ENCODE measurements at places on chromosomes 5 and 9. TPM values are rescaled to one million over a fixed set of nuclear protein-coding genes. Genes with fewer than 3 reads are reported as not detected.
A peak's percentile ranks its signal among the peaks of the same experiment; 100 is the strongest.

Gene ECSCR
- 25.4 TPM for total RNA-seq

Gene PCDHB6
- total RNA-seq = 1.0 TPM

Gene ARHGEF28
- 10.5 TPM for total RNA-seq

Gene ORM2
- 29.9 TPM for total RNA-seq

Gene FCN2
- total RNA-seq = not detected

Gene NR4A3
- 6.2 TPM for total RNA-seq

Gene LCN9
- total RNA-seq = not detected

Gene ADAMTSL1
- total RNA-seq = 3.1 TPM

- H3K4me1 ChIP-seq = no peaks in the 10 kb centered on the region
- no peaks in the 10 kb centered on the region for H3K27me3 ChIP-seq
- H3K4me3 ChIP-seq = no peak overlapping the region
- DNase-seq = no peak
- no peak overlapping the region for H3K27ac ChIP-seq
- H3K36me3 ChIP-seq = no peaks in the 10 kb centered on the region
Measured at GRCh38 chr5:14793851-14794250, 77.7 kb downstream of the ANKH start.

DNA sequence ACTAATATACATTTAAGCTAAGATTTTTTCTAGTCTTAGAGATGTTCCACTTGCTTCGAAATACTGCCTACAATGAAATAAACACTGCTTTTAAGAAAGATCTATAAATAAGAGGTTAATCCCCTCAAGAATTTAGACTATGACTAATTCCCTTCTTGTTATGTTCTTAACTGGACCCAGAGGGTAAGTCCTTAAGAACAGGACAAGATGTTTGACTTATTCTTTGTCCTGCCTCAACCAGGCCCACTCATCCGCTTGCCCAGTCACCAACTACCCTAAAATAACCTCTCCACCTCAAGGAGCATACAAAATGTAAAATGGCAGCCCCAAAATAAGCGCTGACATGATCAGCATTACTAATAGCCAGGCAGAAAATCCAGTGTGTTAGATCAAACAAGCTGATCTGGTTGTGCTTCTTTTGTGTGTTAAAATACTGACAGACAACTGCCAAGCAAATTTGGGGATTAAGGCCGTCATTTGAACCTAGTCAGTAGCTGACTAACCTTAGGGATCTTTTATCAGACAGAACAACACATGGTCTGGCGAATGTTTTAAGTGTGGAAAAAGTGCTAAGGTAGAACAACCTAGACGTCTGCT, 93.7 kb upstream of the SMC5 start:
- no peak overlapping the region for H3K27ac ChIP-seq
- no peak for DNase-seq
- H3K27me3 ChIP-seq = no peaks in the 10 kb centered on the region

DNA sequence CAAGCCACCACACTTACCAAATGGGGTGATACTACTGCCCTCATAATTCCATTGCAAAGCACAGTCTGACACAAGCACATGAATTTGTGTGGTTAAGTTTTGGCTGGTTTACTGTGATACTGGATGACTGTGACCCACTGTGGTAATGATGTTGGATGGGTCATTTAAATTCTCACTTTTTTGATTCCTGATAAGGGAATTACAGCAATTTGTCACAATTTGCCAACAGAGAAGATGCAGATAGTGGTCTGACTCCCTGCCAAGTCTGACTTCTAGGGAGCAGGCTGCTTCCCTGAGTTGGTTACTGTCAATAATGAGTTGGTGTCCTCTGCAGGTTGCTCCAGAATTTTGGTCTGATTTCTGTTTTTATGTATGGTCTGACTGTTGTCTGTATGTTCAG, 731.9 kb downstream of the MTRR start:
- H3K4me1 ChIP-seq = no peaks in the 10 kb centered on the region
- H3K27ac ChIP-seq = no peak overlapping the region
- no peaks in the 10 kb centered on the region for H3K36me3 ChIP-seq
- H3K27me3 ChIP-seq = no peaks in the 10 kb centered on the region
- DNase-seq = no peak

DNA sequence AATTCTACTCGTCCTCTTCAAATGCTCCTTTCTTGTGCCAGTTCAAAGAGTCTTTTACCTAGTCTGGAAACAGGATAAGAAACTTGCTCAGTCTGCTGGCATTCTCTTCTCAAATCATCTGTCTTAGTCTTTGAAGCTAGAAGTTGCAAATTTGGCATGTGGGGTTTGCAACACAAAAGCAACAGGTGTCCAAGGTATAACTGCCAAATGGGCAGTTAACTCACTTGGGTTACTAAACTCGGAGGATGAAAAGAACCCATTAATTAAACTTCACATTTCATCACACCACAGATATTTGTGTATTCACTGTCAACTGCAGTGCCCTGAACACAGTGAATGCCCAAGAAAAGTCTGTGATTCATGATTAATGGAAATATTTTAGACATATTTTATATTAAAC, 108.0 kb upstream of the TARS1 start:
- no peak for DNase-seq
- H3K27ac ChIP-seq = no peak overlapping the region
- H3K36me3 ChIP-seq = no peaks in the 10 kb centered on the region

DNA sequence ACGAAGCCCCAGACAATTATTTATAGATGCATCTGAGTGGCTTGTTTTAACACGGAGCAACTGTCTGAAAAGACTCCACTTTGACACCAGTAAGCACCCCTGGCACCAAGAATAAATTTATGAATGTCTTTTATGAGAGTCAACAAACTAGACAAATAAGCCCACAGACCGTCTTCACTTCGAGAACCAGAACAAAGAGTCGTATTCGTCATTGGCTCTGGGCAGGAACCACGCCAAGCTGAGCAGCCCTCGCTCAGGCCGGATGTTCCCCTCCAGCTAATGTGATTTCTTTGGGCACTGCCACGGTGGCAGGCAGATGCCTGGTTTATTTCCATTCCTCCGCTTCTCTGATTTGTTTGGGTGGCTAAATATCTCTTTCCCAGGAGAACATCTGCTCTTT, 91.9 kb upstream of the STC2 start:
- no peak for DNase-seq
- H3K36me3 ChIP-seq = no peaks in the 10 kb centered on the region
- no peak overlapping the region for H3K27ac ChIP-seq
- H3K4me3 ChIP-seq = no peak overlapping the region

- no peaks in the 10 kb centered on the region for H3K36me3 ChIP-seq
- H3K4me3 ChIP-seq = peak within 1 kb of the TSS; percentile 14
- DNase-seq = peak; percentile 67
Measured at GRCh38 chr5:62578540-62578939, at the start of gene LRRC70. Gene LRRC70 (plus strand): TSS chr5:62578819. CDS start chr5:62579439, 620 bp downstream.

DNA sequence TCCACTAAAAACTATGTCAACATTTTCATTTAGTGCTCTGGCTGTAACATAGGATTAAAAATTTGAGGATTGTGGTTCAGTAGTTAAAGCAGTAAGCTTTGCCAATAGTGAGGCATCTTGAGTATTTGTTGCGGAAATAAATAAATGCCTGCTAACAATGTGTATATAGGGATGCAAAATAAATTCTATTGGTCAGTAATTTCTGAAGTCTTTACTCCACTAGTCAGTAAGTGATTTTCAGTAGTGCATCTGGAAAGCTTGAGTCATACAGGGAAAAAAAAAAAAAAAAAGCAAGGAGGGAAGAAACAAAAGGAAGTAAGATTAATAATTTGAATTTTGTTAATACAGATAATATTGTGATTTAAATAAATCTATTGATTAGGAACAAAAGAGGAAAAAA, 21.0 kb downstream of the NIPBL start:
- no peak for DNase-seq
- H3K27me3 ChIP-seq = no peaks in the 10 kb centered on the region
- no peaks in the 10 kb centered on the region for H3K4me1 ChIP-seq
- H3K4me3 ChIP-seq = no peak overlapping the region
- no peaks in the 10 kb centered on the region for H3K36me3 ChIP-seq

- no peak overlapping the region for H3K27ac ChIP-seq
- no peak for DNase-seq
- no peaks in the 10 kb centered on the region for H3K27me3 ChIP-seq
- H3K4me1 ChIP-seq = no peaks in the 10 kb centered on the region
Measured at GRCh38 chr5:91070761-91071550, 312.2 kb downstream of the ARRDC3 start.

DNA sequence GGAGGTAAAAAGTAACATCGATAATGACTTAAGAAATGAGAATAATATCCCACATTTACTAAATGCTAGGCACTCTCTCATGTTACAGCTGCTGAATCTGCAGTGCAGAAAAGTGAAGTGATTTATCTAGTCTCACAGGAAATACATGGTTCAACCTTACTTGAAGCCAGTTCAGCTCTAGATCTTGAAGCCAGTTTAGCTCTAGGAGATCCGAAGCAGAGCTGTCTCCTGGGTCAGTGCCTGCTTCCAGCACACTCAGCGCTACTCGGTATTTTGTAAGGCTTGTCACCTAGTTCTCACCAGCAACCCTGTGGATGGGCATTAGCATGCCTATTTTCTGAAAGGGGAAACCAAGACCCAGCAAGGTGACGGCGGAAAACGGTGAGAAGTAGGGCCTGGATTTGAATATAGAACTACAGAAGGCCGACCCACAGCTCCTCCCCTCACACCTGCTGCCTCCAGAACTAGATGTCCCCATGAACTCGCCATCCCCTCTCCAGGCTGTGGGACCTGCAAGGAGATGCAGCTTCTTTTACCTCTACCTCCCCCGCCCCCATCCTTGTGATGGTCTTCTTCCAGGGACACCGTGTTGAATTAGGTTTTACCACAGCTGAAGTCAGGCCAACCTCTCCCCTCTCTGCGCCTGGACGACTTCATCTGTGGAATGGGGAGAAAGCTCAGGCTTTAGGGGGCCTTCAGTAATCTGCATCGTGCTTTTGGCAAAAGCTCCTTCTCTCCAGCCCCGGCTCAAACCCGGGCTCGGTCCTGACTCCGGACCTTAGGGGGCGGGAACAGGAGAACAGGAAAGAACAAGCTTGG, 4.4 kb upstream of the MSX2 start:
- peaks cover 11% of the 10 kb centered on the region for H3K4me1 ChIP-seq
- no peaks in the 10 kb centered on the region for H3K36me3 ChIP-seq
- no peak overlapping the region for H3K4me3 ChIP-seq

DNA sequence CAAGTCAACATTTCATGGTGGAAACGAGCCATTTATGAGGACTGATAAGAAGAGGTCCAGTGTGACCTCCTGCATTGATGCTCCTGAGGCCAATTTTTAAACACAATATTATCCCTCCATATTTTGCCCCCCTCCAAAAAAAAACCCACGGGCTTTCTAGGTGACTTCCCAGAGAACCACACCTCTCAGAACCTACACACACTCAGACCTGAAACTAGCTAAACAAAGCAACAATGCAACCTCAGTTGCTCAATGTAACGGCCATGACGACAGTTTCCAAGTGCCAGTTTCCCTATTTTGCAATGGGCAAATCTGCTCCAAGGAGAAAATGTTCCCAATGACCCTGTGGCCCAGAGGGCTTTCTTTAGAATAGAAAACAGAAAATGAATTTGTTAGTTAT, 3.5 kb downstream of the NRG2 start:
- peaks cover 6% of the 10 kb centered on the region for H3K27me3 ChIP-seq
- no peak overlapping the region for H3K27ac ChIP-seq
- no peak overlapping the region for H3K4me3 ChIP-seq
- H3K36me3 ChIP-seq = no peaks in the 10 kb centered on the region
- peaks cover 41% of the 10 kb centered on the region for H3K4me1 ChIP-seq

GRCh38 chr5:139740138-139740991, 55.2 kb upstream of the PSD2 start:
- no peak for DNase-seq
- no peak overlapping the region for H3K4me3 ChIP-seq
- no peaks in the 10 kb centered on the region for H3K36me3 ChIP-seq
- no peaks in the 10 kb centered on the region for H3K4me1 ChIP-seq
- H3K27ac ChIP-seq = no peak overlapping the region

GRCh38 chr9:77977210-77977611, 54.4 kb downstream of the GNAQ start:
- H3K4me3 ChIP-seq = no peak overlapping the region
- peaks cover 4% of the 10 kb centered on the region for H3K36me3 ChIP-seq
- peak; percentile 51 for DNase-seq
- H3K27me3 ChIP-seq = no peaks in the 10 kb centered on the region

DNA sequence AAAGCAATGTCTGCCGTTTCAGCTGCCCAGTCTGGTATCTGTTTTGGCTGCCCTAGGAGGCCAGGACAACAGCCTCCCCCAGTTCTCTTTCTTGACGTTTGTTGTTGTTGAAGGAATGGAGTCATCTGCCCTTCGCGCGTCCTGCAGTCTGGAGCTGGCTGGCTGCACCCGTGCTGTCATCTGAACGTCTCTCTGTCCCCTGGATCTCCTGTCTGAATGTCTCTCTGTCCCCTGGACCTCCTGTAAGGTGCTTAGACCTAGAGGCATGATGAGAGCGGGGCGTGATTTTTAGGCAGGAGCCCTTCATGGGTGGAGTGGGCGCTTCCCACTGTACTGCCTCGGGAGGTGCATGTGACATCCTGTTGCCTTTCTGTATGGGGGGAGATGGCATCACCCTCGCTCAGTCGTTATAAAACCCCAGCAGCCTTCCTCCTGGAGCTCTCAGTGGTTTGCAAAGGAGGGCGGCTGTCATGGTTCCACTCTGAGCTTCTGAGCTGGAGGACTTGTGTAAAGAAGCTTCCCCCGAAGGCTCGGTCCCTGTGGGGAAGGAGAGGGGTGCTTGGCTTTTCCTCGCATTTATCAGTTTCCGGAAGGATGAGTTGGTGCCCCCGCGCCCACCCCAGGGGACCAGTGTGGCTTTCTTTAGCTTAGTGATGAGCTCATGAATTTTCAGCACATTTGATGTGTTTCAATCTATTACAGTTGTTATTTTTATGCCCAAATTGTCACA, 49.8 kb upstream of the OLFM1 start:
- no peaks in the 10 kb centered on the region for H3K27me3 ChIP-seq
- no peak for DNase-seq
- no peaks in the 10 kb centered on the region for H3K4me1 ChIP-seq
- no peak overlapping the region for H3K4me3 ChIP-seq

DNA sequence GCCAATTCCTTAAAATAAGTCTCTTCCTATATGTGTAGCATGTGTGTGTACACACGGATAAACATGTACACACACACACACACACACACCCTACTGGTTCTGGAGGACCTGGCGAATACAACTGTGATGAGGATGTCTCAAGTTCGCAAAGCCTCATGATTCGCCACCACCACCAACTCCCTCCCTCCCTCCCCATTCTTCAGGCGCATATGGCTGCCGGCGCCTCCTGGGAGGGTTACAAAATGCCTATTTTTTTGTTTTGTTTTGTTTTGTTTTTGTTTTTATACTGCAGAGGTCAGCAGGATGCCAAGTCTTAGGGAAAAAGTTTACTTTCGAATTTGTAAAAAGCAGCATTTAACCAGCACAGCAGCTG, 88.0 kb downstream of the DAP start:
- H3K4me1 ChIP-seq = peaks cover 7% of the 10 kb centered on the region
- peaks cover 11% of the 10 kb centered on the region for H3K36me3 ChIP-seq
- H3K27ac ChIP-seq = no peak overlapping the region
- no peak for DNase-seq

DNA sequence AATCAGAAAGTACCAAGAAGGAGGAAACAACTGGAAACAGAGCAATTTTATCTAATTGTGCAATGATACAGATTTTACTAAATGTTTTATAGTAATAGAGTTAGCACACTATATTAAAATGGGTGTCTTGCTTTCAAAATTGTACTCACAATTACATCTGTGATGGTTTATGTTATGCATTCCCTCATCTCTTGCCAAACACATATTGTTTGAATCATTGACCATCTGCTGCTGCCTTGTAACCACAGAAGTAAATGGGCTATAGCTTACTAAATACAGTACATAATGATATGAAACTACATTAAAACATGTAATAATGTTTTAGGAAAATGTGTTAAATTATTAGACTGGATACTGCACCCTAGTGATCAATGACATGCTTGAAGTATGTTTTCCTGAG, 158.1 kb downstream of the SLC25A46 start:
- no peak for DNase-seq

GRCh38 chr5:151082282-151082902, 1.6 kb upstream of the TNIP1 start:
- no peaks in the 10 kb centered on the region for H3K36me3 ChIP-seq
- DNase-seq = no peak
- peaks cover 90% of the 10 kb centered on the region for H3K4me1 ChIP-seq
- peak overlapping the region; percentile 94 for H3K4me3 ChIP-seq
- H3K27me3 ChIP-seq = no peaks in the 10 kb centered on the region
